ENCODE measurements at places on chromosomes 12 and 14. TPM values are rescaled to one million over a fixed set of nuclear protein-coding genes. Genes with fewer than 3 reads are reported as not detected.

The TEX52 gene
- total RNA-seq = not detected

The NEUROD4 gene
- total RNA-seq = not detected

The LRRIQ1 gene
- total RNA-seq = under 0.01 TPM

DNA sequence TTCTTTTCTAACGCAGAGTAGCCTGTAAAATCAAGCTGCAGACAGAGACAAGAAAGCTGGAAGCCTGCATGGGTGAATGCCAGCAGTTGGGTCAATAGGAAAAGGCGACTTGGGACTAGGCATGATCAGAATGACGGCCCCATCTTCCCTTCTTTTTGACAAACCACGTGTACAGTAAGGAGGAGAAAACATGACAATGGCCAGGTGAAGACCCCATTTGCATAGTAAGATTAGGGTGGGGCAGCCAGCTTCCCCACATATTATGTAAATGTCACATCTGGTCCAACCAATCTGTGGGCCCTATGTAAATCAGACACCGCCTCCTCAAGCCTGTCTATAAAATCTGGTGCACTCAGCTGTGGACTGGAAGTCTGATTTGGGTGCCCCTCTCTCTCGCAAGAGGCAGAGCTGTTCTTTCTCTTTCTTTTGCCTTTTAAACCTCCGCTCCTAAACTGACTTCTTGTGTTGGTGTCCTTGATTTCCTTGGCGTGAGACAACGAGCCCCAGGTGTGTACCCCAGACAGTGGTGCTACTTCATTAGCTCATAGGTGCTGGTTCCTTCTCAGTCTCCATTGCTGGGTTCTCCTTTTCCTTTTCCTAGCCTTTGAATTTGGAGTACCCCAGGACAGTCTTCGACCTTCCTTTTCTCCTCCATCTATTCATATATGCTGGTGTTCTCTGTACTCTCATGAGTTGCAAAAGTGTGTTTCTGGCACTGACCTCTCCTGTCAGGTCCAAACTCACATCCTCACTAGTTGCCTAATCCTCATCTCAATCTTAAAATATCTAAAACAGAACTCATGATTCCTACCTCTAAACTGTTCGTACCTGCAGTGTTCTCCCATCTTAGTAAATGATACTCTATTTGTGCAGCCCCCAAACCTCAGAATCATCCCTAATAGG is 9.4 kb upstream of the DHRS7 start:
- H3K36me3 ChIP-seq = no peaks in the 10 kb centered on the region
- no peak overlapping the region for H3K27ac ChIP-seq
- DNase-seq = no peak
- H3K4me1 ChIP-seq = peaks cover 6% of the 10 kb centered on the region
- no peak overlapping the region for H3K4me3 ChIP-seq

GRCh38 chr12:115968211-115968610 is 309.3 kb downstream of the MED13L start:
- no peak overlapping the region for H3K4me3 ChIP-seq
- no peaks in the 10 kb centered on the region for H3K27me3 ChIP-seq
- no peaks in the 10 kb centered on the region for H3K4me1 ChIP-seq
- no peak for DNase-seq
- peaks cover 32% of the 10 kb centered on the region for H3K36me3 ChIP-seq
